ENCODE measurements at places on chromosomes 3 and 15.
A peak's percentile ranks its signal among the peaks of the same experiment; 100 is the strongest.

DNA sequence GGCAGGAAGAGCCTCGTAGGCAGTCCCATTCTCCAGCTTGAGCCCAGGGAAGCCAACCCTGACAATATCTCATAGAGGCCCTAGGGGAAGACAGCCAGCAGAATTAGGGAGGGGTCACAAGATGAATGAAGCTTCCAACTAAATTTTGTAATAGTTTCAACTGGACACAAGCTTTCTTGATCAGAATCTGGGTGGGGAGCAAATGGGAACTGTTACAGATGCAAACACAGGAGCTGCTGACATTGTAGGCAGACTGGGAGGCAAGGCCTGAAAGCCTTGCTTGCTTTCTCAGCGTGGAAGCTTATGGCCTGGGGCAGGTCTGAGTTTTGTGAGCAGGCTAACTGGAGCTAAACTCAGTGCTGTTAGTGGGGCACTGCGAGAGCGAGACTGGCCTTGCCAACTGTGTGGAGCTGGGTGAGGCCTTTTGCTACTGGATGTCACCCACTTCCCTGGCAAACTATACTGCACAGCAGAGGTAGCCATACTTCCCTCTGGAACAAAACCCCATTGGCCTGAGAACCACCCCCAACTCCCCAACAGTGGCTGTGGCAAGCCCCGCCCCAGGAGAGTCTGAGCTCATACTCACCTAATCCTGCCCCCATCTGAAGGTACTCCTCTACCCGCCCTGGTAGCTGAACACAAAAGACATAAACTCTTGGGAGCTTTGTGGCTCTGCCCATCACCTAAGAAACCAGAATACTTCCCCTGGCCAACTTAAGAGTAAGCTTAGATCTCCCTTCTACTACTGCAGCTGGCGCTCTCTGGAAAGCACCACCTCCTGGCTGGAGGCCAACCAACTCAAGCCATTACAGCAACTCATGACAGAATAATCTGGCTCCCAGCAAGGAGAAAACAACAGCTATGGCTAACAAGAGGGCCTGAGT lies 42.9 kb downstream of the CFAP20DC start:
- H3K27me3 ChIP-seq, result no peaks in the 10 kb centered on the region
- H3K4me1 ChIP-seq, result no peaks in the 10 kb centered on the region
- DNase-seq, result no peak
- no peak overlapping the region for H3K27ac ChIP-seq
- H3K4me3 ChIP-seq, result no peak overlapping the region

DNA sequence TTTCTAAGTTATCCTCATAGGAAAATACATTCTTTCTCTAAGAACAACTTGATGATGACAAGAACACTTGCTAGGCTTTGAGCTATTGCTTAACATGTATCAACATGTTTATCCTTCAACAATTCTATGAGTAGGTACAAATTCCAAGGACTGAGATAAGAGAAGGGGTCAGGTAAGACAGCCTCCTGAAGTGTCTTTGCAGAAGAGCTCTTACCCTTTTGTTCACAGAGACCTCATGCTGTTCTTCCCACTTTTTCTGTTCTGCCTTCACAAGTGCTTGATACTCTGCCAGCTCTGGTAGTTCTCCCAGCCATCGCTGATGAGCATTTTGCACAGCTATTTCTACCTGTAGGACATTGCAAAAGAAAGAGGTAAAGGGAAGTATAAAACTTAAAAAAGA lies 50.9 kb downstream of the CEP152 start:
- no peak overlapping the region for H3K4me3 ChIP-seq
- H3K27ac ChIP-seq, result no peak overlapping the region
- no peaks in the 10 kb centered on the region for H3K4me1 ChIP-seq

- DNase-seq, result no peak
- peaks cover 20% of the 10 kb centered on the region for H3K4me1 ChIP-seq
- peaks cover 6% of the 10 kb centered on the region for H3K36me3 ChIP-seq
- H3K4me3 ChIP-seq, result no peak overlapping the region
Observed at GRCh38 chr3:184368586-184369183, 7.2 kb downstream of the POLR2H start.

DNA sequence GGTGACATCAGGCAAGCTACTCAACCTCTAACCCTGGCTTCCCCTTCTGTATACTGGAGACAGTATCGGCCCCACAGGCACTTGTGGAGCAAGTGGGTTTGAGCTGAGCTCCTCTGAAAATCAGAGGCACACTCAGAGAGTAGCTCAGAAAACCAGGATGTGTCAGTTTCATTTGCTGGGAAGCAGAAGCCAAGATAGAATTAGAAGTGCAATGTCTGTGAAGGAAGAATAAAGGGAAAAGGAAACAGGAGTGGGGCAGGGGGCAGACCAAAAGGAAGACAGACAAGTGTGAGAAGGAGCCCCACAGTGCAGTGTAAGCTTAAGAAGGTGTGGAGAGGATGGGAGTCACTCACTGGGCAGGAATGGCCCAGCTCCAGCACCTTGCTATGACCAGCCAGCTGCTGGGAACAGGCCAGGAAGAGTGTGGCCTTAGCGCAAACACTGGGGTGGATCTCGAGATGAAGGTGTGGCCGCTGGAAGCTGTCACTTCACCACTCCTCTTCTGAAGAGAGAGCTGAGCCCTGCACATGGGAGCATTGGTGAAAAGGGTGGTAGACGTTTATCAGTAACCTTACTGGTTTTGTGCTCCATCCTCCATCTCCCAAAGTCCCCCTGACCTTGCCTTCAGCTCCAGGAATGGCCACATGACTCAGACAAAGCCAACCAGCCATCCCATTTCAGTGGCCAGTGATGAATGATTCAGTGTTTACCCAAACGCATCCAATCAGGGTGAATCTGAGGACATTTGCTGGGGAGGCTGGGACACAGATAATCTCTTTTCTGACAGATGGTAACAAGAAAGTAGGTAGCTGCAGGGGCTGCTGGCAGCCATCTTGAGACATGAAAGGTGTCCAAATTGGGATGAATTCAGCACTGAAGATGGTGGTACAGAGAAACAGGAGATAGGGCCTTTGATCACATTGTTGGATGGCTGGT lies 108.4 kb downstream of the SHQ1 start:
- no peak for DNase-seq
- H3K27me3 ChIP-seq, result no peaks in the 10 kb centered on the region
- peak overlapping the region; percentile 86 for H3K4me3 ChIP-seq
- peaks cover under 1% of the 10 kb centered on the region for H3K36me3 ChIP-seq
- no peak overlapping the region for H3K27ac ChIP-seq
- H3K4me1 ChIP-seq, result peaks cover 8% of the 10 kb centered on the region

DNA sequence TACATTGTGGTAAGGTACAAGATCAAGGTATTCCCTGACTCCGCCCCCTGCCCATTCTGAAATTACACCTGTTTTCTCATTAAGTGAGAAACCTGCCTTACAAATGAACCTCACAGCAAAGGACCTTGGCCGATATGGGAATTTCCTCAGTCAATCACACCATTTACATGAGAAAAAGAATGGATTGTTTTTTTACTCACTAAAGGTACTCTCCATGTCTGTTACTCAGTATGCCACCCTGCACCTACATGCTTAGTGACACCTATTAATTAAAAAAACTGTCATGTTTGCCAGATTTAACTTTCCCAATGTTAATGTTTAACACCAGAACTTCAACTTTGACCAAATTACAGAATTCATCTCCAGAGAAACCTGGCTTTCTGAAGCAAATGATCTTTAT lies 62.0 kb downstream of the ESYT3 start:
- peaks cover 33% of the 10 kb centered on the region for H3K36me3 ChIP-seq
- H3K4me1 ChIP-seq, result no peaks in the 10 kb centered on the region
- H3K27me3 ChIP-seq, result no peaks in the 10 kb centered on the region
- no peak for DNase-seq
- no peak overlapping the region for H3K4me3 ChIP-seq

DNA sequence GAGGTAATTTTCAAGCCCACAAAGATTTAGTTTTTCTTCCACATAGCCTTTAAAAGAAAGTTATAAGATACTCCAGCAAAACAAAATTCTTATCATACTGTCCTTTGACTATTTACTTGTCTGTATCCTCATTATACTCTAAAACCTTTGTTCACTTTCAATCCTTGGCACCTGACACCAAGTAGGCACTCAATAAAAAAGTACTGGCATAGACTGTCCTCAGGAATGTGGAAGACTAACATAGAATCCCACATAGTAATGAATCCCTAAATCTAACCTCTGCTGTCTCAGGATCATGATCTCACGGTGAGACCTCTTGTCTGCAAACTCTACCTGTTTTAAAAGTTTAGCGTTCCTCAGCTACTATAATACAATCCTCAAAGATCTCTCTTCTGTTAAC lies 21.6 kb downstream of the PHC3 start:
- H3K36me3 ChIP-seq, result peaks cover 49% of the 10 kb centered on the region
- H3K27ac ChIP-seq, result no peak overlapping the region
- DNase-seq, result no peak
- no peaks in the 10 kb centered on the region for H3K27me3 ChIP-seq
- H3K4me3 ChIP-seq, result no peak overlapping the region

- H3K4me3 ChIP-seq, result no peak overlapping the region
- H3K4me1 ChIP-seq, result peaks cover 39% of the 10 kb centered on the region
- H3K36me3 ChIP-seq, result peaks cover 85% of the 10 kb centered on the region
- H3K27me3 ChIP-seq, result no peaks in the 10 kb centered on the region
Observed at GRCh38 chr3:13346481-13347389, 73.4 kb downstream of the NUP210 start.

- H3K4me1 ChIP-seq, result peaks cover 7% of the 10 kb centered on the region
- H3K27ac ChIP-seq, result no peak overlapping the region
- no peak overlapping the region for H3K4me3 ChIP-seq
- H3K36me3 ChIP-seq, result no peaks in the 10 kb centered on the region
Observed at GRCh38 chr3:35678643-35679161, 39.4 kb downstream of the ARPP21 start.

DNA sequence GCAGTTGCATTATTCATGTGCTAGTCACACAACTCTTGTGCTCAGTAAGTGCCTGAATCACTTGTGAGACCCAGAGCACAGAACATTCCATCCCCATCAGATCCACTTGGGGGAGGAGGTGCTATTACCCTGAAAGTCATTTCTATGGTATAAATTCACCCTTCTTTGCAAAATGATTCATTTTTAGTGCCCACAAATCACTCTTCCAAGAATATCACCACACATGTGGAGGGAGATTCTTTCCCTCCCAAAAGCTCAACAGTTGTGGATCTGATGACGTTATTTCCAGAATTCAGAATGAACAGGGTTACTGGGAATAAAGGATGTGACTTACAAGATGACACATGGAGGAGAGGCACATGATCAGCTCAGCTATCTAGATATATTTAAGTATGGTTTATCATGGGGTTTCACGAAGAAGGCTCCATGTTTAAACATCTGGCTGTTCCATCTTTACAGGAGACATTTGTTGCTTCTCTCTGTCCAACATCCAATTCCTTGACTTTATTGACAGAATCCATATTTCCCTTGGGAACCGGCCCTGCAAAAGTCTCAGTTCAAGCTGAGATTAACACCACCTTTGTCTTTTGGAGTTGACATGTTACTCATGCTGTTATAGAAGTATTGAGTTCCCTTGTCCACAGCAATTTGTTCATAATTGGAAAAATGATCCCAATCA lies 214.2 kb upstream of the PROK2 start:
- H3K27me3 ChIP-seq, result no peaks in the 10 kb centered on the region
- H3K27ac ChIP-seq, result no peak overlapping the region
- no peaks in the 10 kb centered on the region for H3K4me1 ChIP-seq

GRCh38 chr15:91265416-91265940 lies 165.4 kb downstream of the SV2B start:
- H3K27me3 ChIP-seq, result no peaks in the 10 kb centered on the region
- peak overlapping the region; percentile 65 for H3K27ac ChIP-seq
- DNase-seq, result peak; percentile 56
- peaks cover 18% of the 10 kb centered on the region for H3K4me1 ChIP-seq
- H3K36me3 ChIP-seq, result no peaks in the 10 kb centered on the region

DNA sequence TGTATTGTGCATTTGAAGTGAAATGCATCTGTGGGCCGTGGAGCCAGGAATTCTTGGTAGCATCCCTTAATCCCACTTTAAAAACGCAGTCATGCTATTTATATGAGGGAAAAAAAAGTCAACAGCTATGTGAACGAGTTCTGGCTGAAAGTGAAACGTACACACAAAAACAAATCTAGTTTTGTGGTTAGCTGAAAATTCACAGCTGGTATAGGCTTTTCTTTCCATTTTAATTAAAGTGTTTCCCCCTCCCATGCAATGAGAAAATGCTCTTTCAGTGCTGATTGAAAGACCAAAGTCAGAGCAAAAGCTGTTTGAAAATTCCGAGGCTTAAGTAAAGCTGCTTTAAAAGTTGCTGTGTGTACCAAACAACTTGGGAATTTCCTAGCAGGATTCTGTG lies 297.4 kb downstream of the PLCL2 start:
- no peaks in the 10 kb centered on the region for H3K27me3 ChIP-seq
- H3K4me1 ChIP-seq, result no peaks in the 10 kb centered on the region
- H3K36me3 ChIP-seq, result peaks cover 20% of the 10 kb centered on the region
- no peak overlapping the region for H3K4me3 ChIP-seq
- DNase-seq, result no peak
- no peak overlapping the region for H3K27ac ChIP-seq

- H3K4me3 ChIP-seq, result no peak overlapping the region
- no peak overlapping the region for H3K27ac ChIP-seq
- DNase-seq, result no peak
- H3K36me3 ChIP-seq, result no peaks in the 10 kb centered on the region
Observed at GRCh38 chr3:149414557-149415231, 37.2 kb upstream of the TM4SF1 start.

DNA sequence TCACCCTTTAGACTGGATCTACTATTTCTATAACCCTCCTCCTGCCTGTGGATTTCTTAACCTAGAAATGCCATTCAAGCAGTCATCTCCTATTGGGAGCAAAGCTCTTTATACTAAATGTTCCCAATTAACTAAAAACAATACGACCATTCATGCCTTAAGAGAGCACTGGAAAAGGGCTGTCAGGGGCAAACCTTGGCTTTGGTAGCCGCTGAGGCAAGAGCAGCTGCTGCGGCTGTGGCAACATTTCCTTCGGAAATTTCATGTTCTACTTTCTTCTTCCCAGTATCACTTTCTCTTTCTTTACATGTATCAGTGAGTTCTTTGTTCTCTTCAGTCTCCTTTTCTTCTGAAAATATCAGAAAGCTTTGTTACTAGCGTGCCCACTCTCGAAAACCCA lies 56.3 kb upstream of the CSPG5 start:
- no peak overlapping the region for H3K4me3 ChIP-seq
- no peak overlapping the region for H3K27ac ChIP-seq
- no peaks in the 10 kb centered on the region for H3K27me3 ChIP-seq
- DNase-seq, result no peak
